ENCODE measurements at places on chromosomes 11 and 22.

- DNase-seq: no peak
Observed at GRCh38 chr22:27388090-27388600, 413.4 kb downstream of the MN1 start.

DNA sequence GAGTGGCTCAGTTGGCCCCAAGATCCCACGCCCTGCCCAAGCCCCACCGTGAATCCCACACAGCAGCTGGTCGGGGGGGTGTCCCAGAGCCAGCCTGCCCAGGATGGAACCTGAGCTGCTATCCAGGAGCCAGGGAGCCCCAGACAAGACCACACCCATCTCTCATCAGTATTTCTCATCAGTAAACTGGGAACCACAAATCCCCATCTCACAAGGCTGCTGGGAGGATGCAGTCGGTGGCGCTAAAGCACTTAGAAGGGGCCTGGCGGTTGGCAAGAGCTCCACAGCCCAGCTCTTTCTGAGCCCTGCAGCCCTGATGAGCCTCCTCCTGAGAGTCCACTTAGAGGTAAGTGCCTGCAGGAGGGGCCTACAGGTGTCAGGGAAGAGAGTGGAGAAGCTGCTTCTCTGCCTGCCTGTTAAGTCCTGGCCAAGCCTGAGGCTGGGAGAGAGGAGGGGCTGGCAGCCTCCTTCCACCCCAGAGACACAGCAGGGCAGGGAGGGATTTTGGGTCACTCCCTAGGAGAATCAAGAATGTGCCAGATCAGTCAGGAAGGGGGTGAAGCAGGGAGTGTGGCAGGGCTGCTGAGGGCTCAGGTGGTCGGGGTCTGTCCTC lies 6.1 kb downstream of the FADS3 start:
- no peak for DNase-seq

- DNase-seq: no peak
Observed at GRCh38 chr22:29458551-29458950, 20.2 kb downstream of the RFPL1 start.

DNA sequence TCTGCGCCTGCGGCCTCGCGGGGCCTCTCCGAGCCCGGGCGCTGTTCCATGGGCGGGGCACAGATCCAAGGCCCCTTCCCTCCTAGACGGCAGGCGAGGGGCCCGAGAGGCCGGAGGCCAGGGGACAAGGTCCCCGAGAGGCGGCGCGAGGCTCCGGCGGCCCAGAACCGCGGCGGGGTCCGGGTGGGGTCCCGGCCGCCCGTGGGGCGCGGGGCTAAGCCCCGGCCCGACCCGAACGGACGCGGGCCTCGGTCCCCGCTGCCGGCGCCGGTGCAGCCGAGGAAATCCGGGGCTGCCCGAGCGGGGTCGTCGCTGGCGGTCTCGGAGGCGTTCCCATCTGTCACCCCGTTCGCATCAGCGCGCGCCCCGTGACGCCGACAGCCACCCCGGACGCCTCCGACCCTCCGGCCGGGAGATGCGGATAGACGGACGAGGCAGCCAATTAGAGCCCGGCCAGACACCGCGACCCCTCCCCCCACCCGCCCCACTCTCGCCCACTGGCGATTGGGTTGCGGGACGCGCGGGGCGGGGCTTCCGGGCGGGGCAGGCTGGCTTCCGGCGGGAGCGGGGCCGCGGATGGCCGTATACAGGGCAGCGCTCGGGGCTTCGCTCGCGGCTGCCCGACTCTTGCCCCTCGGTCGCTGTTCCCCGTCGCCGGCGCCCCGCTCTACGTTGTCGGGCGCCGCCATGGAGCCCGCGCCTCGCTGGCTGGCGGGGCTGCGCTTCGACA lies at the start of gene SELENOO:
Gene SELENOO, plus strand, starts transcription at position 551 of the 730 bp plus-strand sequence. Its CDS starts 26 bp downstream, at position 577.
- DNase-seq: peak; percentile 93

DNA sequence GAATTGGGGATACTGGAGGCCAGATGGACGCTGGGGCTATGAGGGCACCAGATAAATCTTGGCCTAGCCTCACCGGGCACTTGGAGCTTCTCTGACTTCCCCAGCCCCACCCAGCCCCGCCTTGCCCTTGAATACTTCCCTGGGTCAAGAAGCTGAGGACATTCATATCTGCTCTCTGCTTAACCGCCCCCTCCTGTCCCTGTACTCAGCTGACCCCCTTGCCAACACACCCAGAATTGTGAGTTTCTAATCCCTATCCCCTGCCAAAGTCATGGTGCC lies 22.0 kb downstream of the FADS3 start:
- DNase-seq: no peak

DNA sequence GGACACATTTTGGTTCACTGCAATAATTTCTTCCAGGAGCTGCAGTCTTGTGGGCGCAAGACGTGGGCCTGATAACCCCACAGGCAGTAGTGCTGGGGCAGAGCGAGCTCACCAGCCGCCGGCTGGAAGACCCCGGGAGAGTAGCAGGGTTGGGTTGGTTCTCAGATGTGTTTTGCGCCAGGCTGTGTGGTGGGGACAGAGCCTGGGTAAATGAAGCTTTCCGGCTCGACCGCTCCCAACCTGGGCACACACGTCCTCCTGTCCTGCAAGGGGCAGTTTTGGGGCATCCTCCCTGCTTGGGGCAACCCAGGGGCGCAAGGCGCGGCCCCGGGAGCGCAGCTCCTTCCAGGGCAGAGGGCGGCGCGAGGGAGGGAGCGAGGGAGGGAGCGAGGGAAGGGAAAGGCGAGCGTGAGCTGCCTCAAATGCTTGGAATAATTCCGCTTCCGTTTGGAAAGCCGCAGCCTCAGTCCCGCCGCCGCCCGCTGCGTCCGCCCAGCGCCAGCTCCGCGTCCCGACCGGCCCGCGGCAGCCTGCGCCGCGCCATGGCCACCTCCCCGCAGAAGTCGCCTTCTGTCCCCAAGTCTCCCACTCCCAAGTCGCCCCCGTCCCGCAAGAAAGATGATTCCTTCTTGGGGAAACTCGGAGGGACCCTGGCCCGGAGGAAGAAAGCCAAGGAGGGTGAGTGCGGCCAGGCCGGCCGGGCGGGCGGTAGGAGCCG lies at the start of gene PARVA:
Gene PARVA, plus strand, starts transcription at position 466 of the 718 bp plus-strand sequence. Its CDS starts 77 bp downstream, at position 543.
- no peak for DNase-seq

- DNase-seq: no peak
Observed at GRCh38 chr22:47692811-47693210, 930.4 kb downstream of the TBC1D22A start.

Data from activated CD8-positive, alpha-beta memory T cell treated with anti-CD3 and anti-CD28 coated beads, Interleukin-2, amount 10 ng/mL, durations not matched to agents 7 days and 5 days (primary cell).